CD4-positive, alpha-beta memory T cell (primary cell): ENCODE measurements at places on chromosomes 2 and 18.

- DNase-seq, result no peak
These were observed 681 bp upstream of the ROCK2 start for GRCh38 chr2:11344956-11345677.

GRCh38 chr2:46846536-46846935 lies 69.1 kb downstream of the MCFD2 start:
- DNase-seq, result no peak

- DNase-seq, result no peak
These were observed 151.4 kb downstream of the LRRTM1 start for GRCh38 chr2:80153151-80153550.

- no peak for DNase-seq
These were observed 482.0 kb downstream of the TSN start for GRCh38 chr2:122237450-122237849.

GRCh38 chr18:24181806-24182205 lies 42.9 kb downstream of the CABYR start:
- DNase-seq, result no peak

DNA sequence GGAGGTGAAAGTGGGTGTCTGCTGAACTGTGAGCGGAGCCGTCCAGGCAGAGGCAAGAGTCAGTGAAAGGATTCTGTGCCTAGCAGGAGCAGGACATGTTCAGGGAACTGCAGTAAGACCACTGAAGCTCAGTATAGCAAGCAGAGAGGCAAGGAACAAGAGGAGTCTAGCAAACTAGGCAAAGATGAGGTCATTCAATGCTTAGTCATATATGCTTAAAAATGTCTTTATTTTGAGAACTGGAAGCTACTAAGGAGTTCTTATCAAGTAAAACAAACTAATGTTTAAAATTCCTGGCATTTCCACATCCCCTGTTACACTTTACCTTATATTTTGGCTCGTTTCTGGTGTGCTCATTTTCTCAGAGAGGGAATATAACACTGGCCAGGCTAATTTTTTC lies 913.4 kb downstream of the CBLN2 start:
- DNase-seq, result no peak

DNA sequence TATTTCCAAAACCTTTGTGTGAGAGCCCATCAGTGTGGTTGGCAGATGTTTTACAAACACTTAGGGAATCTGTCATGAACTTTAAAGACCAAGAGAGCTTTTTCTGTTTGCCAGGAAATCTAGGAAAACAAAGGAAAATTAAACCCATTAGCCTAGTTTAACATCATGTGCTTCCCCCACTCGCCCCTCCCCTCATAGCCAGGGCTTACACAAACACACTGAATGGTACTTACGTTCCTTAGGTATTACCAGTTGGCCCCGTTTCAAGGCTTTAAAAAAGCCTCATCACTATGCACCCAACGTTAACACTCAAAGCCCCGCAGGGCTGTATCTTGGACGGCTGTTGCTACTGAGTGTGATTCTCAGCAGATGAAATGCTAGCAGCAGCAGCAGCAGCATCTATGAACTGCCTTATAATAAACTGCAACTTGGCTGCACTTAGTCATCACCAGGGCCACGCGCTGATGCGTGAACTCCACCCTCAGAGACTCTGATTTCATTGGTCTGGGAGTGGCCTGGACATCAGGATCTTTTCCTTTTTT lies 20.1 kb upstream of the TTC39C start:
- peak; percentile 61 for DNase-seq

DNA sequence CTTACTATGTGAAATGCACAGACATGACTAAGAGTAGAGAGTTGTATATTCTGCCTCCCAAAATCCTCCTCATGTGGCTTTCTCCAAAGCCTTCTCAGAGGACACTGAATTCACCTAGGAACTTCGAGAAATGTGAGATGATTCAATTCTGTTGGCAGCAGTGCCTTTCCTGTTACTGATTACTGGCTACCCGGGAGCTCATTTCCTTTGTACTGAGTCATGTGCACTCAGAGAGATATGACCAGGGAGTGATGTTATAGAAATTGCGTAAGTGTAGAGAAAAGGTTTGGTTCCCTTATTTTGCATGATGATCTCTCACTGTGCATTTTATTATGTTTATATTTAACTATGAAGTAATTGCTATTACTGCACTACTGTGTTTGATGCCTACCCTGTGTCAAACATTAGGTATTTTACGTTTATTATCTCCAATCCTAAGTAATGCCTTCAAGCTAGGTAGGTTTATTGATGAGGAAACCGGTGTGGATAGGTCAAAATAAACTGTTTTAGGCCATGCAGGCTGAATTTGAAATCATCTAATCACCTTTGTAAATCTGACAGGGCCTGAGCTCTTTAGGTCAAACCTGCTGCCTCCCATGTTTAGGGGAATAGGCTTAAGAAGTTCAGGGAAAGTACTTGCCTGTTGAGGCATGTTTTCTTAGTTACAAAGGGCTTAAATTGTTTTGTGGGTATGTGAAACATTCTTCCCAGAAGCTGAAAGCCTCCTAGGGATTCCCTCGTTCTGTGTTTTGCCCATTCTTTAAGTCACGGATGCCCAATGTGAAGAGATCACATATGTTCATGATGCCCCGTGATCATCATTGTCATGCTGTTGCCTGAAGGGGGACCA lies 86.8 kb downstream of the FMNL2 start:
- no peak for DNase-seq

- no peak for DNase-seq
These were observed 208.4 kb downstream of the ZNF407 start for GRCh38 chr18:74806073-74806472.

DNA sequence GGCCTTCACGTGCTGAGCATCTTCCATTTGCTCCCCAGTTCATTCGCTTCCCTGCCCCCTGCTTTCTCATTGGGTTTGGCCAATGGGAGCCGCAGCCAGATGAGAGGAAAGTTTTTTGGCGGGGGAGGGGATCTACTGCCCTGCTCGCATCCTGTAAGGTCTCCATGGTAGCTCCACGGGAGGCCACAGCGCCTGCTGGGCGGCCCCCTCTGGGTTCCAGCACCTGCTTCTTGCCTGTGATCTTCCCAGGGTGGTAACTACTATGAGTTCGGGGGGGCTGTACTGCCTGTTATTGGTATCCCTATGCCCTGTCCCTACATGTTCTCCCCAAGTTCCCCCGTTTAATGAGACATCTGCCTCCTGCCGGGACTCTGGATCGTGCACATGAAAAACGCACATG lies 57.2 kb downstream of the INPP5D start:
- no peak for DNase-seq

DNA sequence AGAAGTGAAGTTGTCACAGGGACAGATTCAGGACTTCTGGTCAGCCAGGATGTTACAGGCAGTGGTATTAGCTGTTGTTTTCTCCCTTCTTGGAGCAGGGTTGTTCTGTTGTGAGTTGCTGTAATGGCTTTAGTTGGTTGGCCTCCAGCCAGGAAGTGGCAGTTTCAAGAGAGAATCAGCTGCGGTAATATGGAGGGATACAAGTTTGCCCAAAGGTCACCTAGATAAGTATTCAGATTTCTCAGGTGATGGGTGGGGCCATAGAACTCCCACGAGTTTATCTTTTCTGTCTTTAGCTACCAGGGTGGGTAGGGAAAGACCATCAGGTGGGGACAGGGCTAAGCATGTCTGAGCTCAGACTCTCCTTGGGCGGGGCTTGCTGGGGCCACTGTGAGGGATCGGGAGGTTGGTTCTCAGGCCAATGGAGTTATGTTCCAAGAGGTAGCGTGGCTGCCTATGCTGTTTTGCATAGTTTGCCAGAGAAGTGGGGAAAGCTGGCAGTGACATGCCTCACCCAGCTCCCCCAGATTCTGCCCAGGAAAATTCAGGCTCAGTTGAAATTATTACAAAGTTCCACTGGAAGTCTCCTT lies 640.4 kb upstream of the CHAC2 start:
- DNase-seq, result no peak

DNA sequence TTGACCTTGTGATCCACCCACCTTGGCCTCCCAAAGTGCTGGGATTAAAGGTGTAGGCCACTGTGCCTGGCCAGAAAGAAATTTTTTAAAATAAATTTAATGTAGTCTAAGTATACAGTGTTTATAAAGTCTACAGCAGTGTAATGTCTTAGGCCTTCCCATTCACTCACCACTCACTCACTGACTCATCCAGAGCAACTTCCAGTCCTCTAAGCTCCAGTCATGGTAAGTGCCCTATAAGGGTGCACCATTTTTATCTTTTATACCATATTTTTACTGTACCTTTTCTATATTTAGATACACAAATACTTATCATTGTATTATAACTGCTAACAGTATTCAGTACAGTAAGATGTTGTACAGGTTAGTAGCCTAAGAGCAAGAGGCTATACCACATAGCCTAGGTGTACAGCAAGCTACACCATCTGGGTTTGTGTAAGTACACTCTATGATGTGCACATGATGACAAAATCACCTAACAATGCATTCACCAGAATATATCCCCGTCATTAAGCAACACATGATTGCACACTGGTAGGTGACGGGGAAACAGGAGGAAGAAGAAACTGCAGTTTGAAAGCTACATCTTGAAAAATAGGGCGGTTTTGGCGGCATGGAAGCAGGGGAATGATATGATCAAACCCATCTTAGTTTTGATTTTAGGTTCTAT lies 105.1 kb upstream of the ITGB6 start:
- DNase-seq, result no peak

DNA sequence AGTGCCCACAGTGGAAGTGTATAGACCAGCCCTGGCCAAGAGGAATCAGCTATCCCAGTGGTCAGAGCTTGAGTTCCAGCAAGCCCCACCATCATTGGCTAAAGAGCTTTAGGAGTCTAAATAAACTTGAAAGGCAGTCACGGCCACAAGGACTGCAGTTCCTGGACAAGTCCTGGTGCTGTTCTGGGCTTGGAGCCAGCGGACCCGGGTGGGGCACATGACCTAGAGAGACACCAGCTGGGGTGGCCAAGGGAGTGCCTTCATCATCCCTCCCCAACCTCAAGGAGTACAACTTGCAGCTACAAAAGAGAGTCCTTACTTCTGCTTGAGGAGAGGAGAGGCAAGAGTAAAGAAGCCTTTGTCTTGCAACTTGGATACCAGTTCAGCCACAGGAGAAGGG lies 439.8 kb upstream of the TMEFF2 start:
- DNase-seq, result no peak

DNA sequence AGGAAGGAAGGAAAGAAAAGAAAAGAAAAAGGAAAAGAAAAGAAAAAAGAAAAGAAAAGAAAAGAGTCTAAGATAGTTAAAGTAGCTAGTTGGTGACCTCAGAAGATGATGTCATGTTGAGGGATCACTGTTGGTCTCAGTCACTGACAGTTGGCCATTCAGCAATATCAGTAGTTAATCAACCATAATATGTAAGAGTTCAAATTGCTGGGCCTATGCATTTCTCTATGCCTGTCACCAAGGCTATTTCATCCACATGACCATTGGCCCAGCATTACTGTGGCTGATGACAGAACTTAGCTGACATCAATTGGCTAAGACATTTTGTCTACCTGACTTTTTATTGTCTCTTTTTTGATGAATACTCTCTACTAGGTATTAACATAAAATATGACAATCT lies 435.5 kb upstream of the CRIM1 start:
- no peak for DNase-seq

DNA sequence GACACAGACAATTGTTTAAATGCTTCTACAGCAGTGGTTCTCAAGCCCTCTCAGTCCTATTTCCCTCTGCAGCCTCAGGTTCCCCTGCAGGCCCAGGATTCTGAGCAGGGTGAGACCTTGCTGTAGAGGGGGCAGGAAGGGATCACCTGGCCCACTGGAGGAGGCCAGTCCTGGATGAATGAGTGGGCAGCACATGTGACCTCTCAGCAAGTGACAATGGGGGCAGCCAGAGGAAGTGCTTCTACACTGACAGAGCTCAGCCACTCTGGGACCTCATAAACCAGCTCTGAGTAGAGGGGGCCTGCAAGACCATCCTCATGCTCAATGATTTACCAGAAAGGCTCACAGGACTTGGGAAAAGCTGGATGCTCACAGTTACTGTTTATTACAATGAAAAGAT lies 63.2 kb downstream of the ASB1 start:
- DNase-seq, result no peak

GRCh38 chr2:73134471-73134870 lies 21.7 kb upstream of the RAB11FIP5 start:
- DNase-seq, result no peak

DNA sequence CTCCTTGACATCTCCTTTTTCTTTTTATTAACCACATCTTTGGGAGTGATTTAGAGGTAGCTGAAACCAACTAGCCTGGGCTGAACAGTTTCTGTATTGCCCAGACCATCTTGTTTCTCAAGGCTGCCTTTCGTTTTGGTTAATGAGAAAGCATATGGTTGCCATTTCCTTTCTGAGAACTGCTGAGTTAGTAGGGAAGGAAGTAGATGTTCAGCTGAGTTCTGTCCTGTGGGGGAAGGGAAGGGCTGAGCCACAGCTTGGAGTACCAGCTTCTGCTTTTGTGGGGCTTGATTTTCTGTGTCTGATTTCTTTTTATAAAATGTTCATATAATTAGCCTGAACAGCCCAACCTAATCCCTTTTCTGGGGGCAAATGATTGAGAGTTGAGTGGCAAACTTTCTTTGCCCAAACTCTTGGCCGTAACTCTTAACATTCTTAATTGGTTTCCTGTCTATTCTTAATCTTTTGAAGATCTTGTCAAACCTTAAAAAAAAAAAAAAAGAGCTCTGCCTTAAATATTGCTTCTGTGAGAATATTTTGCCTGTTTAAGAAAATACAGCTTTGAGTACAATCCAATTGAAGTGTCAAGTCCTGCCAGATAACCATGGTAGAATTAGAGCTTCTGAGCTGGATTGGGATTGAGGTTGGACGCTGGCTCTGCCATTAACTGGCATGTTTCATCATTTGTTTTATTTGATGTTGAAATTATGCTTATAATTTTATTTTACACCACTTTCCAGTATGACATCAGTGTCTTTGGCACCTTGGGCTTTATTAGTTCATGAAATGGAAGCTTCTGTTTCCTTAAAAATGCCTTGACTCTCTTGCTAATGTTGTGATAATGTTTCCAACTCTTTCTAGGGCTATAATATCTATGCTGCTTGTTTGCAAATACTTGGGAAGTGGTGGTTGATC lies 1.9 kb upstream of the NABP1 start:
- peak; percentile 82 for DNase-seq

- no peak for DNase-seq
These were observed 198.5 kb upstream of the ITGA4 start for GRCh38 chr2:181258720-181259119.

DNA sequence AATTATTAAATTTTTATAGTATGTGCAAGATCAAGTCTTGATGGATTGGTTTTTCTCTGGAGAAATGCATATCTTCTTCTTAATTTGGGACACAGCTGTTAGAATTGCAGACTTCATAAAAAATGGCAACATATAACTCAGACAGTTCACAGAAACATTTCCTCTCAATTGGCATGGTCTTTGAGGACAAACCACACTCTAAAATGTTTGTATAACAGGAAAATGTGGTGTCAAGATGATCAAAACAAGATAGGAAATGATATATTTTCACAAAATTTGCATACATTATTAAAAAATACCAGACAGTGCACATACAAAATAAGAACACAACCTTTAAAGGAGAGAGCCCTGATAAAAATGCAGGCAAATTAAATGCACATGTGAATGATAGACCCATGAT lies 63.9 kb downstream of the ICOS start:
- no peak for DNase-seq

- DNase-seq, result no peak
These were observed 890.2 kb upstream of the VRK2 start for GRCh38 chr2:57156231-57156924.

GRCh38 chr2:60555066-60555782 lies 1.8 kb upstream of the BCL11A start:
- DNase-seq, result peak; percentile 77
